Sigmoid colon (tissue), 7 donors: ENCODE measurements at places on chromosomes 13 and 19.

GRCh38 chr19:32287086-32287485, 58.3 kb upstream of the ZNF507 start:
- H3K36me3 ChIP-seq: no peaks in the 10 kb centered on the region
- DNase-seq: no peak
- peaks cover 8% of the 10 kb centered on the region for H3K4me1 ChIP-seq

GRCh38 chr19:45101806-45102205, 8.8 kb downstream of the PPP1R37 start:
- H3K4me3 ChIP-seq: no peak overlapping the region
- no peaks in the 10 kb centered on the region for H3K36me3 ChIP-seq

- no peak for DNase-seq
- H3K4me1 ChIP-seq: no peaks in the 10 kb centered on the region
- no peak overlapping the region for H3K27ac ChIP-seq
- H3K36me3 ChIP-seq: no peaks in the 10 kb centered on the region
- H3K4me3 ChIP-seq: no peak overlapping the region
These were observed 742.7 kb upstream of the GPC6 start for GRCh38 chr13:92483894-92484293.

GRCh38 chr19:9966448-9966847, 30.1 kb upstream of the OLFM2 start:
- no peak for DNase-seq
- H3K27ac ChIP-seq: no peak overlapping the region
- H3K27me3 ChIP-seq: no peaks in the 10 kb centered on the region
- no peaks in the 10 kb centered on the region for H3K4me1 ChIP-seq
- H3K36me3 ChIP-seq: peaks cover 10% of the 10 kb centered on the region

DNA sequence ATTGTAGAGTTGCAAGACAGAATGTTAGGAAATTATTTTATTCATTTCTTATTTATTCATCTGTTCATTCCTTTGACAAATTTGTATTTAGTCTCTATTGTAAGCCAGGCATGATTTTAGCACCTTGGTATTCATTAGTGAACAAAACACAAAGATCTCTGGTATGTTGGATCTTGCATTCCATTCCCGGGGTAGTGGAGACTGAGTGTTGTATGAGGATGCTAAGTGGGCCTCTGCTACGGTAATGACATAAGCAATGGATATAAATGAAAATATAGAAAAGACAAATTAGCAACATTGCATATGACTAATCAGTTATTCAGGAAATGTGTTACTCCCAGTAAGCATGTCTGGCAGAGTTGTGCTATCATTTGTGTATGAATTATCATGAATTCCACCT, 449.3 kb downstream of the PCDH17 start:
- H3K27me3 ChIP-seq: no peaks in the 10 kb centered on the region
- H3K27ac ChIP-seq: no peak overlapping the region
- H3K36me3 ChIP-seq: no peaks in the 10 kb centered on the region
- H3K4me1 ChIP-seq: no peaks in the 10 kb centered on the region

GRCh38 chr19:51417810-51418157, 342 bp upstream of the SIGLEC10 start:
- H3K27me3 ChIP-seq: peaks cover 11% of the 10 kb centered on the region
- no peak for DNase-seq
- H3K27ac ChIP-seq: no peak overlapping the region
- H3K4me1 ChIP-seq: no peaks in the 10 kb centered on the region
- H3K36me3 ChIP-seq: no peaks in the 10 kb centered on the region

GRCh38 chr19:13841086-13841961, 35.6 kb upstream of the NANOS3 start:
- H3K27me3 ChIP-seq: no peaks in the 10 kb centered on the region
- H3K4me3 ChIP-seq: peak overlapping the region; percentile 99
- peaks cover 2% of the 10 kb centered on the region for H3K36me3 ChIP-seq
- H3K4me1 ChIP-seq: no peaks in the 10 kb centered on the region

GRCh38 chr19:36113894-36114720, 568 bp downstream of the POLR2I start:
- H3K27ac ChIP-seq: peak overlapping the region; percentile 92
- H3K4me3 ChIP-seq: peak overlapping the region; percentile 74
- no peak for DNase-seq
- no peaks in the 10 kb centered on the region for H3K27me3 ChIP-seq

DNA sequence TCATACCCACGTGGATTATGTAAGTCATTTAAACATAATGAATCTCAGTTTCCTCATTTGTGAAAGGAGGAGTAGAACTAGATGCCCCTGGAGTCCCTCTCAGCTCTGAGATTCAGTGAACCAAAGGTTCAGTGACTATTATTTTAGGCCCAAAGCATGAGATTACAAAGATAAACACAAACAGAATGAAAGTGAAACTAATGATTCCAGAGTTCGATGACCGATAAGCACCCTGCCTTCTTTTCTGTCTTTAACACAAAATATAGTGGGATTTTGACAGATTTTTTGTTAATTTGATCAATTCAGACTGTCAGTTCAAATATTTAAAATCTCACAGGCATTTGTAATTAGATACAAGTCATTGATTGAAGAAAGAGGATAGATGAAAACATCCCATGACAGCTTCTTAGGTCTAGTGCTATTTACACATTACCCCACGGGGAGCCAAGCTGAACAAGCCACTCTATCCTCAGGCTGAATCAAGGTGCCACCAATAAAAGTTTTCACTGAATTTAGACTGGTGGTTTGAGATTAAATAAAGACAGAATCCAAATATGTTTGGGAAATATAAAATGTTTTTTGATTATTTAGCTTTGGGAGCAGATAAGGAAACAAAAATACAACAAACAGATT, 64.6 kb upstream of the RAP2A start:
- H3K4me3 ChIP-seq: peak overlapping the region; percentile 37
- H3K4me1 ChIP-seq: no peaks in the 10 kb centered on the region
- no peaks in the 10 kb centered on the region for H3K27me3 ChIP-seq
- DNase-seq: no peak
- H3K27ac ChIP-seq: no peak overlapping the region

DNA sequence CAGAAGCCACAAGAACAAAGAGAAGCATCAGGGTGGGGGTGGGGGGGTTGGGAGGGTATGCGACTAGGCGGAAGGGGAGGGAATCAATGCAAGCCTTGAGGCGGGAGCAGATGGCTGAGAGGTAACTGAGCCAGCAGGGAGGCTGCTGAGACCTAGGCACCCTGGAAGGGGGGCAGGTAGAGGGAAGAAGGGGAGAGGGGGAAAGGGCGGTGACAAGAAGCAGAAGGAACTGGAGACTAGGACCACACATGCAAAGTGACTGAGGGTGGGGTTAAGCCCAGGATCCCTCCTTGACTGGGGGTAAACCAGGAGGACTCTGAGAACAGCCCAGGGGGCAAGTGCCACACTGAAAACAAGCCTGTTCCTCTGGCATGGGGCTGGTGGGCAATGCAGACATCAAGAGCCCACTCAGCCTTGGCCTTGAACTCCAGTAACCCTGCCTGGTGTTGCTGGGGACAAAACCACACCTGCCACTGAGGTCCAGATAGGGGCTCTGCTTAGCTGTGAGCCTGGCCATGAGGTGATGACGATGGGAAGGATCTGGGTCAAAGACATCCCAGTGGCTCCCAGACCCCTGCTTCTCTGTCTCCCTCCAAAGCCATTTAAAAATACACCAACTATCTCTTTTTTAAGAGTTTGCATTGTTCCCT, 20.3 kb downstream of the OPA3 start:
- H3K27ac ChIP-seq: no peak overlapping the region
- no peaks in the 10 kb centered on the region for H3K4me1 ChIP-seq
- H3K4me3 ChIP-seq: no peak overlapping the region

DNA sequence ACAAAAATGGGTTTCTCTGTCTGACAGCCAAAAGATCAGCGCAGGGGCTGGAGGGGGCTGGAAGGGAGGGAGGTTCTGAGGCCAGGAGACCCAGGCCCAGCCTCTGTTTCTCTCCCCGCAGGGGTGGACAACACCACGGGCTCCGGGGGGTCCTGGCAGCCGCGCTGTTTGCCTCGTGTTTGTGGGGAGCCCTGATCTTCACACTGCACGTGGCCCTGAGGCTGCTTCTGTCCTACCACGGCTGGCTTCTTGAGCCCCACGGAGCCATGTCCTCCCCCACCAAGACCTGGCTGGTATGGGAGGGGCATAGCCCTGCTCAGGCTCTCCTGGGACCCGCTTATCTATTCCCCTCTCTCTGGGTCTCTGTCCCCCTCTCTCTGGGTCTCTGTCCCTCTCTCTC, 9.6 kb downstream of the CPT1C start:
- no peaks in the 10 kb centered on the region for H3K36me3 ChIP-seq
- no peak overlapping the region for H3K27ac ChIP-seq
- DNase-seq: no peak
- H3K27me3 ChIP-seq: peaks cover 6% of the 10 kb centered on the region

DNA sequence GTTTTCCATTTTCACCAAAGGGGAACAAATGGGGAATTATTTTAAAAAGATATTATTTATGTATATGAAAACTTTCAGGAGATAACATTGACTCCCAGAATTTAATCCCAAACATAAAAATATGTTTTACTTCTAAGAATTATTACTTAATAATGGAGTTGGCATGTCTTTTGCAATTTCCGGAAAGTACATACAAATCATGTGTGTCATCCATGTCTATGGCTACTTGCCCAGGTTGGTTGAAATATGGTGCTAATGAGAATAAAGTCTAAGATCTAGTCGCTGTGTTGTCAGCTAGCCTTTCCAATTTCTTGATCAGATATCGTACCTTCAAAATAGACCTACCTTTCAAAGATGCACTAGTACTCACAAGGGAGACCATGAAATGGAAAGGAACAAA, 1003.2 kb upstream of the PCDH20 start:
- DNase-seq: no peak
- H3K36me3 ChIP-seq: no peaks in the 10 kb centered on the region
- H3K27ac ChIP-seq: no peak overlapping the region
